LNCaP clone FGC (cell line): ENCODE measurements at places on chromosomes 11 and 22.

GRCh38 chr11:69395287-69395686 lies 86.2 kb upstream of the LINC01488 start:
- no peak for DNase-seq

GRCh38 chr22:45683248-45683647 lies 11.6 kb downstream of the ATXN10 start:
- DNase-seq = no peak

DNA sequence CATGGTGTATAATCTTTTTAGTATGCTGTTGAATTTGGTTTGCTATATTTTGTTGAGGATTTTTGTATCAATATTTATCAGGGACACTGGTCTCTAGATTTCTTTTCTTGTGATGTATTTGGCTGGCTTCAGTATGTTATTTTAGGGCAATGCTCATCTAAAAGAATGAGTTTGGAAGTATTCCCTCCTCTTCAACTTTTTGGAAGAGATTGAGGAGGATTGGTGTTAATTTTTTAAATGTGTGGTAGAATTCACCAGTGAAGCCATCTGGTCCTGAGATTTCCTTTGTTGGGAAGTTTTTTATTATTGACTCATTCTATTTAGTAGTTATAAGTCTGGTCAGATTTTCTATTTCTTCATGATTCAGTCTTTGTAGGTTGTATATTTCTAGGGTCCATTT lies 22.1 kb upstream of the SPATA19 start:
- no peak for DNase-seq

GRCh38 chr22:17481424-17481823 lies 81.9 kb upstream of the SLC25A18 start:
- DNase-seq = no peak

DNA sequence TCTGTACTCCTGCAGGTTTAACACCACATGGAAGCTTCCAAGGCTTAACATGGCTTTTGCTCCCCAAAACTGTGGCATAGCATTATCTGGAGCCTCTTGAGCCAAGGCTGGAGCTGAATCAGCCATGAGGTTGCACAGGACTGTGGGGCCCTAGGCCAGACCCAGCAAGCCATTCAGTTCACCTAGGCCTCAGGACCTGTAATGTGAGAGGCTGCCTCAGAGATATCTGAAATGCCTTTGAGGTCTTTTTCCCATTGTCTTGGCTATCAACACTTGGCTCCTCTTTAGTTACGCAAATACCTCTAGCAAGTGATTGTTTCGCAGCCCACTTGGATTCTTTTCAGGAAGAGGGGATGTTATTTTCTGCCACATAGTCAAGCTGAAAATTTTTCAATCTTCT lies 72.0 kb downstream of the VPREB1 start:
- DNase-seq = no peak

DNA sequence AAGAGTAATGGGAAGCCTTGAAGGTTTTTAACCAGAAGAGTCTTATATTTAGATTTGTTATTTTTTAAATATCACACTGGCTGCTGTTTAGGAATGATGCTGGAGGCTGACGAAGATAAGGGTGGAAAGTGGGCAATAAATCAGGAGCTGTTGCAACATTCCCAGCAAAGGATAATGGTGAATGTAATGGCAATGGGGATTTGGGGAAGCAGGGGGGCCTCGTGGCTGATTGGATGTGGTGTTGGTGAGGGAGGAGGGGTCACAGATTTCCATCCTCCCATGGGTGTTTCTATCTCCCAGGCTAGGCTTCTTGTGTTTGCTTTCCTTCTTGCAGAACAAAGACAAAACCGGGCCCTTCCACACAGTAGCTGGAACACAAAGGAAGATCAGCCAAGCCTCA lies 80.8 kb downstream of the PIWIL4 start:
- no peak for DNase-seq

GRCh38 chr11:1832211-1832919 lies 2.4 kb upstream of the SYT8 start:
- DNase-seq = no peak

DNA sequence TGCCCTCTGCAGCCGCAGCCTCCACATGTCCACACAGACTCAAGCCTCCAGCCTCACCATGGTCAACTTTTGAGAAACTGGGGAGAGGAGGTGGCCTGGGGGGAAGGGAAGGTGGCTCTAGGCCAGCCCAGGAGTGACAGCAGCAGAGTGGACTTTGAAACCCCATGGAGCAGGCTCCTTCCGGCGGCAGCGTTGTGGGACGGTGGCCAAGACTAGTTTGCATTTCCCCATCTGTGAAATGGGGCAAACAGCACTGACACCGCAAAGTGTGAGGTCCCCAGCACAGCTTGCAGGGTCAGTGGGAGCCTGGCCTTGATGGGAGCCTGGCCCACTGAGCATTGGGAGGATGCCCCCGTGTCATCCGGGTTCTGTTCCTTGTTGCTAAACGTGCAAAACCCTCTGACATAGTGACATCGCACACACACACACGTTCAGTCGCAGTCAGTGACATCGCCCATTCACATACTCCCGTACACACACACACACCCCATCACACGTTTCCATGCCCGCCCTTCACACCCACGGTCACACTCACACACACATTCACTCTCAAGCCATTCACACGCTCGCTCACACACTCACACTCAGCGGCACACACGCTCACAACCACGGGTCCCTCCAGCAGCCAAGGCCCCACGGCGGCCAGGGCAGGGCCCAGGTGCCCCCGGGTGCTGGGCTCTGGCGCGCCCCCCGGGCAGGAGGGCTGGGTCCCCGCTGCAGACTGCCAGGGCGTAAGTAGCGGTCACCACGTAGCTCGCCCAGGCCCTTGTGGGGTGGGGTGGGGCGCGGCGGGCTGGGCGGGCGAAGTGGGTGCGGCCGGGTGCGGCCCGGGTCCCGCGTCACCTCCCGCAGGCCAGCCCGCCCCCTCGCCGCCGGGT lies 585 bp downstream of the CYB5R3 start:
- no peak for DNase-seq

DNA sequence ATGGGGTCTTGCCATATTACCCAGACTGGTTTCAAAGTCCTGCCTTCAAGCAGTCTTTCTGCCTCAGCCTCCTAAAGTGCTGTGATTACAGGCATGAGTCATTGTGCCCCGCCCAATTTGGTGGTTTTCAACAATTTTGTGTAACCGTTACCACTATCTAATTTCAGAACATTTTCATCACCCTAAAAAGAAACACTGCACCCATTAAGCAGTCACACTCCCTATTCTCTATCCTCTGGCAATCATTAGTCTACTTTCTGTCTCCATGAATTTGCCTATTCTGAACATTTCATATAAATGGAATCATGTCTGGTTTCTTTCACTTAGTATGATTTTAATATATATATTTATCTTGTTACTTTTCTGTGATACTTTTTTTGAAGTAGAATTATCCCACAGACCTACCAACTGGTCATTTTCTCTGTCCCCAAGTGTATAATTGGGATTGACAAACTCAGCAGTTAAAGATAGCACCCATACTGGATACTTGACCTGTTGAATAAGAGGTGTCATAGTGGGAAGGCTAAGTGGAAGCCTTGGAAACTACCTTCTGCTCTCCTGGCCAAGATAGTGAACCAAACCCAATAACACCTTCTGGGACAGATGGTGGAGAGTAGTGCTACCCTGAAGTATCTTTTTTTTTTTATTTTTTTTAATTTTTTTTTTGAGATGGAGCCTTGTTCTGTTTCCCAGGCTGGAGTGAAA lies 64.8 kb downstream of the STIM1 start:
- no peak for DNase-seq

GRCh38 chr11:86910592-86910991 lies 44.6 kb downstream of the FZD4 start:
- DNase-seq = no peak

GRCh38 chr11:94171693-94172440 lies 43.2 kb downstream of the PANX1 start:
- DNase-seq = no peak

- no peak for DNase-seq
Observed at GRCh38 chr11:69947059-69947792, 128.0 kb upstream of the FGF3 start.

GRCh38 chr11:19419021-19419750 lies 178.4 kb upstream of the E2F8 start:
- DNase-seq = no peak

- DNase-seq = no peak
Observed at GRCh38 chr22:27867953-27868731, 50.9 kb downstream of the PITPNB start.

DNA sequence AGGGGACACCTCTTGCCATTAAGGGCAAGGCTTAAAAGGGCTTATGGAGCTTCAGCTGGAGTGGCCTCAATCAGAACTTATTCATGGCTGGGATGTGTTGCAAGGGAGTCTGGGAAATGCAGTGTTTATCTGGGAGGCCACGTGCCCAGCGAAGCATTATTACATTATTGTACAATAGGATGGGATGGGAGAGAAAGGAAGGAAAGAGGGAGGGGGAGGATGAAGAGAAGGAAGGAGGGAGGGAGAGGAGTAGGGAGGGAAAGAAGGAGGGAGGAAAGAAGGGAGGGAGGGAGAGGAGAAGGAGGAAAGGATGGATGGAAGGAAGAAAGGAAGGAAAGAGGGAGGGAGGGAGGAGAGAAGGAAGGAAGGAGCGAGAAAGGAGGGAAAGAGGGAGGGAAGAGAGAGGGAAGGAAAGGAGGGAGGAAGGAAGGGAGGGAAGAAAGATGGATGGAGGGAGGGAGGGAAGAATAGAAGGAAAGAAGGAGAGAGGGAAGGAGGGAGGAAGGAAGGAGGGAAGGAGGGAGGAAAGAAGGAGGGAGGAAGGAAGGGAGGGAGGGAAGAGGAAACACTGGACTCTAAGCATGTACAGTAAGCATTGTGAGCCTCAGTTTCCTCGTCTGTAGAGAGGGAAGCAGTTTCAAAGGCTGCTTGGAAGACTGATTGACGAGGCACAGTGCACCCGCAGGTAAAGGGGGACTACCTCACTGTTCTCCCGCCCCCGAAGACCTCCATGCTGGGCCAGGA lies 62.2 kb downstream of the MYEOV start:
- DNase-seq = no peak

DNA sequence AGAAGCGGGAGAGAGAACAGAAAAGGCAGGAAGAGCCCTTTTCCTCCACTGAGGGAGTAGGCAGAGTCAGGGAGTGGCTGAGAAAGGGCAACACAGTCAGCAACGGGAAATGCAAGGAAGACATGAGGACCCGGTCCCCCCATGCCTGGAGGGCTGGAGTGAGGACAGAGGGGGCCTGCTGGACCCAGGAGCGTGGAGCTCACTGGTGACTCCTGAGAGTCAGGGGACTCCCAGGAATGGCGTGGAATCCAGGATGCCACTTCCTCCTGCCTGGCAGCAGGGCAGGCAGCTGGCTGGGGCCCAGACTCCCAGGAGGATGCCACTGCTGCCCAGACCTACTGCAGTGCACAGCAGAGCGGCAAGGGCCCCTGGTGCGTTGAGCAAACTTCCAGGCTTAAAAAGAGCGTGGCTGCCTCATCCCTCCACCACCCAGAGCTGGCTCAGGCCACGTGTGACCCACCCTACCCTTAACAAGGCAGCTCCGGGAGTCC lies 11.3 kb downstream of the C11orf21 start:
- no peak for DNase-seq

DNA sequence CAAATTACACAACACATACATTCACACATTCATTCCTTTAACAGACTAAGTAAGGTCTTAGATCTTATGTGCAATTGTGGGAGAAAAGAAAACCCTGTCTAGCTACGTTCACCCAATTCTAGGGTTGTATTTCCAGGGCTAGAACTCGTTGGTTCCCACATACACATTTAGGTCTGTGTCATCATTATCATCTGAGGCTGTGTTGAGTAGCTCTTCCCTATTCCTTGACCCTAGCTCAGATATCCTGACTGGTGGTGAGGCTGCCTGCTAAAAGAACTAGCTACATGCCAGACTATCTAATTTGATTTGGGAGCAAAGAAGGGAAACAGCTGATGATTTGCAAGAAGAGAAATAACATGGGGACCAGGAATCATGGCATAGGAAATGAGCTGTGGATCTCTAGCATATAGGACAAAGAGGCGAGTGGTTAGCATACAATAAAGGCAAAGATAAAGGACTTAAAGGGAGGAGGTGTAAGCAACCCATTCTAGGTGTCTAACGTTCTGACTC lies 27.5 kb upstream of the OR10G7 start:
- no peak for DNase-seq

DNA sequence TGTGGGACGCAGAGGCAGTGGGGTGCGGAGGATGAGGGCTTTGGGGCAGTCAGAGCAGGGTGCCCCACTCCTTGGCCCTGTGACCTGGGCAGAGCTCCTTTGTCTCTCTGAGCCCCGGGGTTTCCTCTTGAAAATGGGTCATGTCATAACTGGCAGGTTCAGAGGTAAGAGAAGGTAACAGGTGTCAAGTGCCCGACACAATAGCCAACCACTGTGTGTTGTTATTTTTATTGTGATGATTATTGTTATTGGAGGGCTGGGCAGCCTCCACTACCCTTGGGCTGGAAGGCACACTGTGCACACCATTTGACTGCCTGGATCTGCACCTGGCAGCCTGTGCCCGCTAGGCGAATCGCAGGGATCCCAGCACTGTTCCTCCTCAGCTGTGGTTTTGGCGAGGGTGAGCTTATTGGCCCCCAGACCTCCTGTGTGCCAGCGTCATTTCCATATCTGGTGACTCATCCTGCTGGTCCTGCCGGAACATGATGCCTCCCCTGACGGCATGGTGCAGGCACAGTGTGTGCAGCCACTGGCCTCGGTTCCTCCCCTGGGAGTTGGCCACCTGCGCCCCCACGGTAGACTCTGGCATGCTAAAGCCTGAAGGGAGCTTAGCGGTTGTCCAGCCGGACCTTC lies 15.4 kb upstream of the SOX10 start:
- no peak for DNase-seq

GRCh38 chr11:68776442-68777235 lies 25.3 kb upstream of the TESMIN start:
- DNase-seq = no peak

GRCh38 chr11:114297806-114298709 lies 1.9 kb downstream of the NNMT start:
- DNase-seq = no peak

- DNase-seq = no peak
Observed at GRCh38 chr11:18392434-18393321, 1.7 kb upstream of the LDHA start.

GRCh38 chr11:44305470-44306051 lies 4.4 kb downstream of the ALX4 start:
- no peak for DNase-seq

DNA sequence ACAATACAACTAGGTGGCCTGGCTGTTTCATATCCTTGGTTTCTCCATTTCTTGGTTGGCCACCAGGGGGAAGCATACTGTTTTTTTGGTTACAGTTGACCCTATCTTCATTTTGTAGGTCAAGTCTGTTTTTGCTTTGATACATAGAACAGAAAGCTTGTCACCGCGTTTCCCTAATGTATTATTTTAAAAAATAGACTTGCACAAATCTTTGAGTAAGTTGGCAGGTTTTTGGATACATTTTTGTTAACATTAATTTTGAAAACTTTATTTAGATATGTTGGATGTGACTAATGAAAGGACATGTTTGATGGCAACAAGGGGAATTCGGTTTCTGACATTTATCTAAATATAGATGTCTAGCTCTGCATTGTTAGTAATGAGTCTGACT lies 3.0 kb downstream of the NCR3LG1 start:
- DNase-seq = peak; percentile 60

- DNase-seq = peak; percentile 67
Observed at GRCh38 chr11:10322830-10323792, 18.2 kb downstream of the ADM start.
